ENCODE measurements at places on chromosomes 4 and X.

DNA sequence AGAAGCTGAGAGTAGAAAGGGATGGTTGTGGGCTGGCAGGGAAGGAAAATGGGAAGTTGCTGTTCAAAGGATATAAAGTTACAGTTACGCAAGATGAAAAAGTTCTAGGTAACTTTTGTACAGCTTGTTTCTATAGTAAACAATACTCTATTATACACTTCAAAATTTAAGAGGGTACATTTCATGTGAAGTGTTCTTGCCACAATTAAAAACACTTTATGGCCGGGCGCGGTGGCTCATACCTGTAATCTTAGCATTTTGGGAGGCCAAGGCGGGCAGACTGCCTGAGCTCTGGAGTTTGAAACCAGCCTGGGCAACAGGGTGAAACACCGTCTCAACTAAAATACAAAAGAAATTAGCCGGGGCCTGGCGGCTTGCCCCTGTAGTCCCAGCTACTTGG lies 623.6 kb downstream of the STIM2 start:
- DNase-seq, result no peak

DNA sequence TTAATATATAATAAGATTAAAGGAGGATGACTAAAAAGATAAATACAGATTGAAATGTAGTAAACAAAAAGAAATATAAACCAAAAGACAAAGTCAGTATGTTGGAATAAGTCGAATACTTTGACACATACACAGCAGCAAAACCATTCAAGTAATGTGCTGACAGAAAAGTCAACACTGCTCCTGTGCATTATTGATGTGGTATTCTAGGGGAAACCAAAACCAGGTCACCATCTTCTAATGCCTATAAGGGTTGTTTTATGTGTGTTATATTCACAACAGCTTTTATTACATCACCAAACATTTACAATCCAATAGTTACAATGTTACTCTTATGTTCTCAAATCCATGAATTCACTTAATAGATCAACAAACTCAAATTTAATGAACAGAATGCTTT lies 111.8 kb upstream of the DKK2 start:
- DNase-seq, result no peak

DNA sequence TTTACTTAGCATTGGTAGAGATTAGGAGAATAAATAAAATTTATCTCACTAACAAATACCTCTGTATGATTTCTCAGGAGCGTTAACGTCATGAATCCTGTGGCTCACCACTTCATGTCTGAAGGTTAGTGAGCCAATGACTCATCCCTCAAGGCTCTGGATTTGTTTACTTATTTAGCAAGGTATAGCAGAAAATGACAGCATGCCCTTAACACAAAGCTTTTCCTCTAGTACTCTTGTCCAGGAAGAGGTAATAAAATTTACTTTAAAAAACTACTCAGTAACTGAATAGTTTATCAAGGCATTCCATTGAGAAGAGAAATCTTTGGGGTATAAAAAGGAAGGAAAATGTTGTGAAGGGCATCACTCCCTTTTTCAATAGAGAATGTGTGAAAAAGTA lies 823.8 kb downstream of the CCSER1 start:
- DNase-seq, result no peak

- no peak for DNase-seq
These were observed 110.2 kb upstream of the STX18 start for GRCh38 chr4:4651811-4652755.

GRCh38 chr4:100113732-100114131 lies 76.5 kb downstream of the DDIT4L start:
- DNase-seq, result no peak

DNA sequence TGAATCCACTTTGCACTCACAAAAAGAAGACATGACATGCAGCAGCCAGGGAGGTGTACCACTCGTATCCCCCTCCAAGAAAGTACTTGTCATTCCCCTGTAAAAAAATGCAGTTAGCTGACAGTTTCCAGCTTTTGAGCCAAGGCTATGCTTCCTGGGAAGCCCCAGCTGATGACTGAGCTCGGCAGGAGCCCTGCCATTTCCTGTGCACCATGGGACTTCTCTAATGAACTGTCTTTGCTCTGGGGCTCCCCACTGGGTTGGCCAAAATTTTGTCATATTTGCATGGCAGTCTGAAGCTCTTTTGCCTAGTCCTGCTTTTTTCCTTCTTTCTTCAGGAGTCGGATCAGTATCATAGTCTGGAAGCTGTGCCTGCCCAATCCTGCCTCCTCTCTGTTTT lies 104.5 kb upstream of the MAOA start:
- no peak for DNase-seq

- no peak for DNase-seq
These were observed 665.7 kb upstream of the ACTRT1 start for GRCh38 chrX:128717635-128718578.
